ENCODE measurements at places on chromosomes 4 and X.

DNA sequence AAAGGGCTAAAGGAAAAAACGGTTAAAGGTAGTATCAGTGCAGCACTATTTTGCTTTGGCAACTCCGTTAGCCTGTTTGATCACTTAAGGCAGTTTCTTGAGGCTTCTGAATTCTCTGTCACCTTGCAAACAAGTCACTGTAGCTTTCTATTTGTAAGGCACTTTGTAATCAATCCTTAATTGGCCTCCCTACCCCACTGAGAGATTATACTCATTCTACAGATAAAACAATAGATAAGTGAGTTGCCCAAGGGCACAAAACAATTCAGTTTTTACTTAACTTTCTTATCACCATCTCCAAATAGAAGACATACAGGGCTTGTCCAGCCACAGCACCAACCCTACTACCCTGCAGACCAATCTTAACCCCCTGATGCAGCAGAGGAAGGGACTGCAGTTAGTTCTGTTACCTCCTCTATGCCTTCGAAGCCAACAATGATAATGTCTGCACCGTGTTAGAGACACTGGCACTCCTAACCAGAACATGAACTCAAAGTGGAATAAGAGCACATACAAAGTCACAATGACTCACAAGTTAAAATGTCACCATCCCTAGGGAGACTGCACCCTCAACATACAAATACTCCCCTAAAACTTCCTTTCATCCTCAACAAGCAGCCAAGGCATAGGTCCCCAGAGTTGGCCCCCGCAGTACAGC, 1.7 kb downstream of the TMEM185A start:
- no peak for DNase-seq

DNA sequence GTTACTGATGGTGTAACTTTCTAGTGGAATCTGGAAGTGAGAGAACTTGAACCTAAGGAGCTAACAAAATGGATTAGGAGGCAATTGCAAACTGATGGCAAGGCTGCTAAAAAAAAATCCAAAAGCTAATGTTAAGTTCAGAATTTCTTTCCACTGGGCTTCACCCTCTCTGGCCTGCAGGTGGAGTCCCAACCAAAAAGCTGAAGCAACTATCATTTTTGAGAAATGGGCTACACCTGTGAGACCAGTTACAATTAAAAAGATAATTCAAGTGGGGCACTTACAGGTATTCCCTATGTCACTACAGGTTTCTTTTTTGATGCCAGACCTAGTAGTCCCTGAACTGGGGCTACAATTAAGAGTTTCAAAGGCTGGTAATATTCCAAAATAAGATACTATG, 142.1 kb upstream of the FTHL17 start:
- DNase-seq: no peak

GRCh38 chr4:125518281-125518680, 203.5 kb downstream of the FAT4 start:
- DNase-seq: no peak

DNA sequence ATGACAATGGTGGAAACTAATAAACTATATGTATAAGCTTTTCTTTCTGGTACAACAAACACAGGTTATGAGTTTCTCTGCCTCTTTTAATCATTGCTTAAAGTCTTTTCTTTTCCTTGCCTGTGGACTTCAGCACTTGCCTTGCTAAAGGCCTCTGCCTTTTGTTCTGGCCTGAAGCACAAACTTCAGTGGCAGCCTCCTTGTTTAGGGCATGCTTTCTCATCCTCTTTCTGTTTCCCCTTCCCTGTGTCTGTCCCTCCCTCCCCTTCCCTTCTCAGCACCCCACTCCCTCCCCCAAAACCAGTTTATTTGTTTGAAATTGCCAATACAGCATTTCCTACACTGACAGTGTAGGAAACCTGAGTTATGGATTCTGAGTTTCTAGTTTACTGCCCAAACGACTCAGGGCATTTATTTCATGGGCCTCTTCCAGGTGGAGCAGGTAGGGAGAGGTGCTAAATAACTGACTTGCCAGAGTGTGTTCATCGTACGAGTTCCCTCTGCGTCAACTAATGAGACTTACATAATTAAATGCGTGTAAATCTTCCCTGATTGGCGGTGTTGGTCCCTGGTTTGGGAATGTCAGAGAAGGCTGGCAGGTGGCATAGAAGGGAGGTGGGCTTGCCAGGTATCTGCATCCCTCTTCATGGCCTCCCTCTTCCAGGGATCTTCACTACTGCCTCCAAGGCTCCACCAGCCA, 311.0 kb downstream of the FBXW7 start:
- no peak for DNase-seq

DNA sequence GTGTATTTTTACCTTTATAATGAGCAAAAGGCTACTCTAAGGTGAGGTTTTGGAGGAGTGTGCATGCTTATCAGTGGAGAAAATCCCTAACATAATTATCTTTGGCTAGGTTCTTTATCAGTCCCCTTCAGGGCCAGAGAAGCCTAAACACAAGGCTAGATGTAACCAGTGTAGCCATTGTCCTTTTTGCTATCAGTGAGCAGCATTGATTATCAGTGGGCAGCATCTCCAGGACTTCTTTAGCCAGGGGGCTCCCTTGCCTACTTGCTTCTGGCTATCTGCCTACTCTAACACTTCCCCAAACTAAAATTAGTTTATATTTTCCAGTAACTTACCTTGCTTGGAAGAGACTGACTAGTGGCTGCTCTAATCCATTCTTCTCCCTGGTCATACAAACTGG, 595.6 kb downstream of the TRAM1L1 start:
- DNase-seq: no peak

DNA sequence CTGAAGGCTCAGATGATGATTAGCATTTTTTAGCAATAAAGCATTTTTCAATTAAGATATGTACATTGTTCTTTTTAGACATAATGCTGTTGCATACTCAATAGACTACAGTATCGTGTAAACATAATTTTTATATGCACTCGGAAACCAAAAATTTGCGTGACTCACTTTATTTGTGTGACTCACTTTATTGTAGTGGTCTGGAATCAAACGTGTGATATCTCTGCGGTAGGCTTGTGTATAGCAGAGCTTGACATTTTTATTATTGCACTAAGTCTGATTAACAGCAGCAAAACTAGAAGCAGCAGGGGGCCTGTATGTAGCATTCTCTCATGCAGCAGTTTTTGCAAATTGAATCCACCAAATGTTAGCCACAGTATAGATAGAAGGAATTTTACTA, 119.1 kb upstream of the PRDX4 start:
- no peak for DNase-seq

- DNase-seq: no peak
These were observed 176.9 kb upstream of the PPP1R2C start for GRCh38 chrX:42954880-42955279.

DNA sequence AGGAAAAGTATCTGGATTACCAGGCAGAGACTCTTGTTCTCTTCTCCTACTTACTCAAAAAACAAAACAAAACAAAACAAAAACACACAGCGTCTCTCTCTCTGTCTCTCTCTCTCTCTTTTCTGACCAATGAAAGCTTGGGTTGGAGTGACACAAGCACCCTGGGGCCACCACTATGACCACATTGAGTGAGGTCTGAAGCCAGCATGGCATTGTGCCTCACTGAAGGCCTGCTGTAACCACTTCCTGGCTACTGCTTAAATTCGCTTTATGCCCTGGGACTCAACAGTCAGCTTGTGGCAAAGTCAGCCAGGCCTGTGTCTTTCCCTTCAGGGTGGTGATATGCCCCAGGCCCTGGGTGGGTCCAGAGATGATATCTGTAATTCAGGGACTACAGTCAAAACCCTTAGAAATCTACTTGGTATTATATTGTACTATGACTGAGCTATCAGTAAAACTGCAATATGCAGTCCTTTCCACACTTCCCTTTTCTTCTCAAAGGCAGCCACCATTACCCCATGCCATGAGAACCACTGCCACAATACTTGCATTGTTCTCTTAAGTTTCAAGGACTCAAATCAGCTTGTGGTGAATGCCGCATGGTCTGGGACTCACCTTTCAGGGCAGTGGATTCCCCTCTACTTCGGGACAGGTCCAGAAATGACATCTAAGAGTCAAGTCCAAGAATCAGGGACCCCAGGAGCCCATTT, 606.8 kb upstream of the KLHL4 start:
- no peak for DNase-seq

- no peak for DNase-seq
These were observed 447.7 kb downstream of the STIM2 start for GRCh38 chr4:27308379-27308778.

DNA sequence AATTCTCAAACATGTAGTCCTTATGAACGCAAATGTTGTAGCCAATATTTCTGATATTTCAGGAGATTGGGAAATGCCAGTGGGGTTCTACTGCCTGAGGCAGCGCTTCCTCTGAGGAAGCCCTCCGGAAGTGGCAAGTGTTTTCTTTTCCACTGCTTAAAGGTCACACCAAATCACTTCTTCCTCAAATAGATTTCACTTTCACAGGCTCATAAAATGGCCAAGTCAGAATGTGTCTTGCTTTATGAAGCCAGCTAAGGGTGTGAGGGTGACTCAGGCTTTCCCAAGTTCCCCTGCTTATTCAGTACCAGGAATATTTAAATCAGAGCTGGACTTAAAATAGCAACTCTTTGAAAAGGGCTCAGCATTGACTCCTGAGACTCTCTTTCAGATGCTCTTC, 514.2 kb upstream of the DIPK2B start:
- no peak for DNase-seq

DNA sequence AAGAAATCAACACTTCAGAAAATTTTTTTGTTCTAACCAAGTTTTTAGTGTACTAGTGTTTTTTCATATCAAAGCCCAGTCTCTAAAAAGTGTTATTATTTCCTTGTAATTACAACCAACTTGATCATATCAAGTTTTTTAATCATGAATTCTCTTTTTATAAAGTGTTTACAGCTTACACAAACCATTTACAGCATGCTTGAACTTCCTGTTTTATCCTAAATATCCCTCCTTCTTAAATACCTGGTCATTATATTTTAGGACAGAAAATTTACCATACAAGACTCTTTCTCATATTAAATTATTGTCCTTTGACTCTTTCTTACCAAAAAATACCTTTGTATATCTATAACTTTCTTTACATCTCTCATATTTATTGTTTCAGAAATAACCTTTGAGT, 89.4 kb upstream of the NPY2R start:
- DNase-seq: no peak

DNA sequence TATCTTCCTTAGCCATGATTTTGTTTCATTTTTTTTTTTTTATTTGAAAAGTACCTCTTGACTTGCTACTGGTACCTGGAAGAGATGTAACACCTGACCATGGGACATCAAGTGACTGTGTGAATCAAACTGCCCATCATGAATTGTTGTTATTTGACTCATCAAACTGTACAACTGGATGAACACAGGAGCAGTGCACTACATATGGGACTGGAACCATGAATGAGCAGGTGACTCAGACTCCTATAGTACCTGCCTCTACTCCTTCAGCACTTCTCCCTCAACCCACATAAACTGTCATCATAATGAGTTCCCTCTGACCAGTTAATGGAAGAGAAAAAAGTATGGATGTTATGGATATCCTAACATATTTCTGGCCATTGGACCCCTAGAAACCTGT, 15.9 kb upstream of the UBE2D3 start:
- no peak for DNase-seq

GRCh38 chrX:102115748-102116147, 9.7 kb upstream of the TCEAL2 start:
- no peak for DNase-seq

- DNase-seq: no peak
These were observed 5.5 kb upstream of the SMIM20 start for GRCh38 chr4:25908491-25908901.

DNA sequence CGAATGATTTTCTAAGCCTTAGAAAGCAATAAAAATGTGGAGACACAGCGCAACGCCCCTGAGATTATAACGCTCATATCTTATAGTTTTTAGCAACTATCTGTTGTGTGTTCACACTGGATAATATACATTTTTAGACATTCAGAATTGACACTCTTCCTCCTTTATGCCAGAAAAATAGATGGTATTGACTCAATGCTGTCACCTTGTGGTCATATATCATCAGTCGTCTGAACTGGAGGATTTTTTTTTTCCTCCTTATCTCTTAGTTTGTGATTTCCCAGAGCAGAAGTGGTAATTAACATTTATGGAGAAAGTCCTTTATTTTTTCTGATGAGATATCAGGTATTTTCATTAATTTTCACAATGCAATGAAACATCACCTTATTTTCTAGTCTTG, 759.6 kb downstream of the RAB28 start:
- DNase-seq: no peak

DNA sequence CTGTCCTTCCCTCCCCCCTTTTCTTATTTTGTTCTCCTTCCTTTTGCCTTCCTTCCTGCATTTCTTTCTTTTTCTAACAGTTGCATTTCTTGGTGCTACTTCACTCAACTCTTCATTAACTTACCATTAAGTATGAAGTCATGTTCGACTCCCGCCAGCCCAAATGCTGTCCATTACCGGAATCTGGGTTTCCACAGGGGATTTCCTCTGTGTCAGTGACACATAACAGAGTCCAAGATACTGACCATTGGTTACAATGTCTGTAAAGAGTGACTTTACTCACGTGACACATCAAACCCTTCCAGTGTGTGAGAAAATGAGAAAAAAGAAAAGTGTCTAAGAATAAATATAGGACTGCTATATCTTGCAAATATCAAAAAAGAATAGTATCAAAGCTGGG, 500.0 kb upstream of the FRG1 start:
- DNase-seq: no peak

DNA sequence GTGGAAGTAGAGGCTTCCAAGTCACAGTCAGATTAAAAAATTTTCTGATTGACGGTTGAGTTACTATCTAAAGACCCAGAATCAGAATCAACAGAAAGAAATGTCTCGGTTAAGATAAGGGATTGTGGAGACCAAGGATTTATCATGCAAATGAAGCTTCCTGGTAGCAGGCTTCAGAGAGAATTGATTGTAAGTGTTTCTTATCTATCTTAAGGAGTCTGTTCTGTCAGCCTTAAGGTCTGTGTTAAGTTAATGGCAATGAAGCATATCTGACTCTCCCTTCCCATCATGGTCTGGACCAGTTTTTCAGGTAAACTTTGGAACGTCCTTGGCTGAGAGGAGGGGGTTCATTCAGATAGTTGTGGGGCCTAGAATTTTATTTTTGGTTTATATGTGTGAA, 780.2 kb downstream of the FAM133A start:
- no peak for DNase-seq

DNA sequence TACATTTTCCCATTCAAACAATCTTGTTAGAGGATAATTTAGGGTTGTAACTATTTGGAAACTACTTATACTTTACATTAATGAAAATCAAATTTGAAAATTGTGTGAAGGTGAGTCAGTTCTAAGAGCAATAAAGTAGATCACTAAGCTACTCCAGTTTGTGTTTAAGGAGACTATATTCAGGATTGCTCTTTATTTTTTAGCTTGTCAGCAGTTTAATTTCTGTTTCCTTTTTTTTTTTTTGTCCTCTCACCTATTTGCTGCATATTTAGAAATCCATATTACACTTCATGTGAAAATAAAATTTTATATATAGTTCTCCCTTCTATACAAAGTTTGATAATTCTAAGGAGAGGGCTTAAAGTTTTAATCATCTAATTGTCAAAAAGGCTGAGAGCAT, 691.8 kb downstream of the ADGRL3 start:
- no peak for DNase-seq

DNA sequence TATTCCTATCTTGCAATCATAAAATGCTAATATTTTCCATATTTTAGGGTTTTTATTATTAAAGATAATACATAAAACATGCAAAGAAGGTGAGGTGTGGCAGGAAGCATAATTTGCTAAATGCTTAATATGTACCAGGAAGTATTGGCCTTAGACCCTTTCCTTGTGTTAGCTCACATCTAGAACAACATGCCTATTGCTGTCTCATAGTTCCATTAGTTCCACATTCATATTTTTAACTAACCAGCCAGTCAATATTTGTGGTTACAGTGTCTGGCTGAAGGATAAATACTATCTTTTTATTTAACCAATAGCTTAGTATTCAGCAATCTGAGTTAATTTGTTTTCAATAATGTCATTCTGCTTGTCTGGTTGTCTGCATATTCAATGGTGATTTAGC, 432.6 kb downstream of the INPP4B start:
- DNase-seq: no peak
